ENCODE measurements at places on chromosomes 5 and 9. TPM values are rescaled to one million over a fixed set of nuclear protein-coding genes. Genes with fewer than 3 reads are reported as not detected.

LVRN gene
- not detected for total RNA-seq

SAXO1 gene
- 0.10 TPM for total RNA-seq

GPR150 gene
- 0.34 TPM for total RNA-seq

MYMK gene
- total RNA-seq = not detected

HSPB3 gene
- 4.9 TPM for total RNA-seq

PCSK5 gene
- total RNA-seq = 0.10 TPM
